SK-N-SH (cell line): ENCODE measurements at places on chromosomes 7 and 10. TPM values are rescaled to one million over a fixed set of nuclear protein-coding genes. Genes with fewer than 3 reads are reported as not detected.

GRCh38 chr10:29005988-29006387 is 282.9 kb upstream of the LYZL1 start:
- no peak for DNase-seq

- DNase-seq, result no peak
These were observed 302.3 kb upstream of the AUTS2 start for GRCh38 chr7:69295977-69296376.

GRCh38 chr7:131190581-131190980 is 137.1 kb upstream of the MKLN1 start:
- DNase-seq, result no peak

ZNF727 gene
- polyA plus RNA-seq, result not detected in 2 replicates

GATA3 gene
- 5.1 and 14.3 TPM in 2 replicates for polyA plus RNA-seq

- DNase-seq, result no peak
These were observed 141.3 kb upstream of the ZMIZ1 start for GRCh38 chr10:78927257-78927995.

EPHA1 gene
- polyA plus RNA-seq, result 0.26 and 0.49 TPM in 2 replicates

DNA sequence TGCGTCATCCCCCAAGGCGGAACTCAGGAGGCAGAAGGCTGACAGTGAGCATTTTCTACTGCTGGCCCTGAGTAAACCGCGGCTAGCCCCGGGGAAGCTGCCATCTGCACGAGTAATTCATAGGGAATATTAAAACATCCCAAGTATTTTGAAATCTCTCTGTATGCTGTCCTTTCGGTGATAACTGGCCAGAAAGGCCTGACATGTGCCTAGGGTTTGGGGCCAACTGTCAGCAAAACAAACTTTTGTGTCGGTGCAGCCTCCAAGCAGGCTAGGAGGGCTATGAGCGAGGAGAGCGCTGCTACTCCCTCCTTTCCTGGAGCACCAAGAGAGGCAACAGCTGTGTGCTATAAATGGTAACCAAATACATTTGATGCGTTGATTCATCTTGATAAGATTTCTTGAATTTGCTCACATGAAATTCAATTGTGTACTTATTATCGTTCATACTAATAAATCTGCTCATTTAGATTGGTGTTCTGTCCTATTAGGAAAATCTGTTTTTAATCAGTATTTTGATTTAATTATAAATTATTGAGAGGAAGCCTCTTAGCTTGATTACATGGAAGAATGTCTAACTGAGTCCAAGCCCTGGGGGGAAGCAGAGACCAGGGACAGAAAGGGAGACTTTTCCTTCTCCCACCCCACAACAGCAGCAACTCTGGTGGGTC is 124.4 kb upstream of the NPS start:
- DNase-seq, result peak; percentile 80

DNA sequence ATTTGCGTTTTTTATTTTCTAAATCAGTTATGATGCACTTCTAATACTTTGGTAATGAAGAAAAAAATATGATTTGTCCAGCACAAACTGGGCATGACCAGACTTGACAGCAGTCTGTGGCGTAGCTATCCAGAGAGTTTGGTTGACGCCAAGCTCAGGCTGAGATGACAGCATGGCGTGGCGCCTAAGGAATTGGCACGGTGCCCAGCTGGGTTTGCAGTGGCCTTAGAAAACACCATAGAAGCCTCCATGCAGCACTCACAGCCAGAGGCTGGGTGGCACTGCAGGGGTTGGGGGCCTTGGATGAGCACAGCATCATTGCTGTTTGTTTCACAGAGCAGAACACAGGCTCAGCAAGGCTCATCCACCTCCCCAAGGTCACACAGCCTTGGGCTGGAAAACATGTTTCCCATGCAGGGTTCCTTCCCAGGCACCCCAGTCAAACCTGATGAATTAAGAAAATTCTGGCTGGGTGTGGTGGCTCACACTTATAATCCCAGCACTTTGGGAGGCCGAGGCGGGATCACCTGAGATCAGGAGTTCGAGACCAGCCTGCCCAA is 88.9 kb downstream of the GTF2IRD1 start:
- DNase-seq, result peak; percentile 84

- DNase-seq, result no peak
These were observed 17.2 kb downstream of the INHBA start for GRCh38 chr7:41685684-41686083.
